RPMI7951 (cell line): ENCODE measurements at places on chromosomes 5 and 9. TPM values are rescaled to one million over a fixed set of nuclear protein-coding genes. Genes with fewer than 3 reads are reported as not detected.

- DNase-seq = no peak
Measured at GRCh38 chr9:38482918-38483592, 58.8 kb upstream of the IGFBPL1 start.

- DNase-seq = no peak
Measured at GRCh38 chr5:93721071-93721470, 20.3 kb downstream of the POU5F2 start.

DNA sequence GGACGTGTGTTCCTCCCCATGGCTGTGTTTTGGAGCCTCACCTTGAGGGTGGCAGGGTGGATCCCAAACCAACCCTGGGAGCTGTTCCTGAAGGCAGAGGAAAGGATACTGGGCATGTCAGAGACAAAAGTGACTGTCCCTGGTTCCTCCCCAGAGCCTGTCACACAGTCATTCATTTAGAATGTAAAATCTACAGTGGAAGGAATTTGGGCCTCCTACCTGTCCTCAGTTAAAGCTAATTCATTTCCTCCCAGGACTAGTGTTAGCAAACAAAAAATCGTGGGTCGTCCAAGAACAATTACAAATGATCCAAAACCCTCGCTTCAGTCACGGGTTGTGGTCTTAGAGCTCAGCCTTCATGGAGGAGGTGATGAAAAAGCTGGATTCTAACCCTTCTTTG is 83.2 kb downstream of the NDFIP1 start:
- no peak for DNase-seq

- DNase-seq = no peak
Measured at GRCh38 chr5:157912621-157913325, 53.8 kb upstream of the CLINT1 start.

ARHGAP26 gene
- total RNA-seq = 1.1 and 1.4 TPM in 2 replicates

CLTB gene
- 70.2 and 92.2 TPM in 2 replicates for total RNA-seq

GARIN3 gene
- total RNA-seq = not detected in 2 replicates

BARHL1 gene
- not detected in 2 replicates for total RNA-seq

OR1Q1 gene
- total RNA-seq = not detected in 2 replicates

TLE1 gene
- 19.2 and 20.1 TPM in 2 replicates for total RNA-seq
